Cerebellum (tissue), 4 donors: ENCODE measurements at places on chromosomes 7 and 10.

DNA sequence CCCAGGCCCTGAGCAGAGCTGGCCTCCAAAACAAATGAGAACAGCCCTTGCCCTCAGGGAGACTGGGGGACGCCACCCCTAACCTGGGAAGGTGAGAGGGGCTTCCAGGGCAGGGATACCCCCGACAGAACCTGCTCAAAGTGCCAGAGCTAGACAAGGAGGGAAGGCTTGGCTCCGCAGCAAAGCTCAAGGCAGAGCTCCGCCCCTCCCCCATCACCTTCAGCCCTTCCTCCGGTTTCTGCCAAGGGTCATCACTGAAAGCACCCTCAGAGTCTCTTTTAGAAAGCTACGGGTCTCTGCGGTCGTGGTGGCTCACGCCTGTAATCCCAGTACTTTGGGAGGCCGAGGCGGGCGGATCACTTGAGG is 73.4 kb upstream of the CUX1 start:
- DNase-seq = no peak

- DNase-seq = no peak
Observed at GRCh38 chr7:98795741-98796493, 73.9 kb downstream of the TMEM130 start.

- no peak for DNase-seq
Observed at GRCh38 chr10:114987995-114988394, 50.0 kb downstream of the TRUB1 start.

- DNase-seq = no peak
Observed at GRCh38 chr7:112596260-112596659, 115.5 kb downstream of the LSMEM1 start.

DNA sequence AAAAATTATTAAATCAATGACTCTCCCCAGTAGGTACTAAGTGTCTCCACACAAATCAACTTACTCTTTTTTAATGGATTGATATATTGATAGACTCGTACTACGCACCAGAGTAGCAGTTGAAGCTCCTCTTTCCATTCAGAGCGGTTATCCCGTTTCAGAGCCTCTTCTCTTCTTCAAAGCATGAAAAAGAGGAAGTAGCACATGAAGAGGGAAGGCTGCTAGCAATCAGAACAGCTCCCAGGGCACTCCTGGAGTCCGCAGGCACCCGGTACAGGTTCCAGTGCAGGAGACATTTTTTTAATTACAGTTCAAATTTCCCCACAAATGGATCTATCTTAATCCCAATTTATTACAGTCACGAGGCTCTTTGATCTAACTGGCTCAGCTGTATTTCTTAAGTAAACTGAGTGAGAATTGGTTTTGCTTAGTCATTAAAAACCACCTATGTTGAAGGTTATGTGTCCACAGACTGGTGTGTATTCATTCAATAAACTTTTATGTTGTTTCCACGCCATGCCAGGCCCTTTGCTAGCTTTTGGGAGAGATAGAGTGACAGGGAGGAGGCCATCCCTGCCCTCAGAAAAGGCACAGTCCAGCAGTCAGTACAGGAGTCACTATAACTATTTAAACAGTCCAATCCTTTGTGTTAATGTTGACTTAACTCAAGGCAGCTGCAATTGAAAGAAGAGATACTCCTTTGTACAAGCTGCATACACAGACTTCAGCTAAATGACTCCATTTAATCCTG is 32.1 kb upstream of the CALN1 start:
- no peak for DNase-seq

- no peak for DNase-seq
Observed at GRCh38 chr7:52465216-52465615, 570.2 kb upstream of the POM121L12 start.

GRCh38 chr7:92773808-92774207 is 62.6 kb downstream of the CDK6 start:
- no peak for DNase-seq

- no peak for DNase-seq
Observed at GRCh38 chr10:45370202-45370955, 3.6 kb upstream of the ALOX5 start.

GRCh38 chr10:84944187-84944586 is 615.8 kb downstream of the CCSER2 start:
- DNase-seq = no peak

DNA sequence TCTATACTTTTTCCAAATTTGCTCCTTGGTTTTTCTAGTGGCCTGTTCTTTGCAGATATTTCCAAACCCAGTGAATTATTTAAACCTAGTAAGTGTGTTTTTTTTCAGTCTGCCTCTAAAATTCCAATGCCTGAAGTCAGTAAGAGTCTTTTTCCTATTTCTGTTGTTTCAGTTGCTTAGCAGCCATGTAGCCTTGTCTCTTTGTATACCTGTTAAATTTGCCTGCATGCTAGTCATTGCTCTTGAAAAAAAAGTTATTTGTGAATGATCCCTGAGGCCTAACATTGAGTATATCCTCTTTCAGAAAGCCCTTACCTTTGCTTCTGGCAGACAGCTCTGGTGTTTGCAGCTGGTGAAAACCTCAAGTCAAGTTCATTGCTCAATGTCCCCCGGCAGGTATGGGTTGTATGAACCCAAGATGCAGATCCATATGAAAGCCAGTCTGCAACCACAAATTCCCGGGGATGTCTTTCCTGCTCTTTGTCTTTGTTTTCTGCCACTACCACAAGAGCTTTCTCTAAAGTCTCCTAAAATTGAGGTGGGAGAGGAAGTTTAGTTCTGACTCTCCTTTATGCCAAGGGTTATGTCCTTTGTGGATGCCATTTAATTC is 35.7 kb downstream of the CH25H start:
- no peak for DNase-seq

- DNase-seq = no peak
Observed at GRCh38 chr10:72509941-72510340, 115.9 kb downstream of the MICU1 start.

DNA sequence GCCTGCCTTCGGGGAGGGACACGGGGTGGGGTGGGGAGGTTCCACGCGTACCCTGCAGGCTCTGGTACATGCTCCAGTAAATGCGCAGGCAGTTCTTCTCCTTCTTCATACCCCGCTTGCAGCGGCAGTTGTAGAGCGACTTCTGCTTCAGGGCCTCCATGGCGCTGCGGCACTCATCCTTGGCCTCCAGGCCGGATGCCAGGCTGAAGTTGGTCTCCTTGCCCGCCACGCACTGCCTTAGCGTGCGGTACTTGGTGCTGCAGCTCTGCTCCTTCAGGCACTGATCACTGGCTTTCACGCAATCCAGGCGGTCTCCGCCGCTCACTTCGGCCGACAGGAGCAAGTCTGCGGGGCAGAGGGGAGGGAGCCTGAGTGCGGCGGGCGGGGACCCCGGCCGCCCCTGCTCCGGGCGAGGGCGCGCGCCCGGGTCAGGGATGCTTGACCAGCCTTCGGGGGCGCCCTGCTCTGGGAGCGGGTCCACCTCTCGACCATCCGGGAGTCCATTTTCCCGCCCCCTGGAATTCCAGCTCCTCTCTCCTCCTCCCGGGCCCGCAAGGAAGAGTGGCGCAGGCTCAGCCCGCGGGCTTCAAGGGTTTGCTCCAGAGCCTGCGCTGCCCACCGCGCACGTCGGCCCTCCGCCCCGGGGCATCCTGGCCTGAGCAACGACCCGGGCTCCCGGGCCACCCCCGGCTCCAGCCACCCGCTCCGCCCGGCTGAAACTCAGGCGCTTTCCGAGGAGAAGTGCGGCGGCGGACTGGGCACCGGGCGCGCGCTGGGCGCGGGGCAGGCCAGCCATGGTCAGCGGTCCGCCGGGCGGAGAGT is 2.0 kb downstream of the GFRA1 start:
- DNase-seq = no peak
